ENCODE measurements at places on chromosomes 7 and 10. TPM values are rescaled to one million over a fixed set of nuclear protein-coding genes. Genes with fewer than 3 reads are reported as not detected.

OPALIN gene
- total RNA-seq = not detected

PDE6C gene
- total RNA-seq = not detected

GJD4 gene
- not detected for total RNA-seq

FZD1 gene
- 37.9 TPM for total RNA-seq

AKR1C4 gene
- not detected for total RNA-seq

HMX2 gene
- not detected for total RNA-seq

LIPN gene
- 25.8 TPM for total RNA-seq

C10orf143 gene
- 4.9 TPM for total RNA-seq

GPER1 gene
- 11.9 TPM for total RNA-seq

SCART1 gene
- total RNA-seq = 2.7 TPM

GPR141 gene
- 2.0 TPM for total RNA-seq

TMEM196 gene
- total RNA-seq = not detected

CAMK2B gene
- 1.4 TPM for total RNA-seq

DNAJB9 gene
- total RNA-seq = 9.5 TPM
